Kidney glomerular epithelial cell (primary cell): ENCODE measurements at places on chromosomes 5 and 9.

DNA sequence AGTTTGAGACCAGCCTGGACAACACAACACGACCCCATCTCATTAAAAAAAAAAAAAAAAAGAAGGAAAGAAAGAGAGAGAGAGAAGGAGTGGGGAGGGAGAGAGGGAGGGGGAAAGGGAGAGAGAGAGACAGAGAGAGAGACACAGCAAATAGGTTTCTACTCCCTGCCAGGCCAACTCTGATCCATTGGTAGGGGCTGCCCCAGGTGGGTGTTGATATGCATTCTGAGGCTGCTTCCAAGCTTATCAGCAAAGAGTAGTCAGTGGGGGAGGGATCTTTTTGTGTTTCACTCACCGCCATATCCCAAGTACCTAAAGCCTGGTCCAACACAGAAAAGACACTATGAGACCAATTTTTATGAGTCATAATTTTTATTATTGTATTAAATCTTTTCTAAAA, 57.0 kb upstream of the SAP30L start:
- no peak for DNase-seq

- peak; percentile 32 for DNase-seq
Measured at GRCh38 chr9:116693233-116693731, 6.2 kb downstream of the TRIM32 start.

GRCh38 chr9:36788534-36788933, 215.8 kb downstream of the MELK start:
- DNase-seq = no peak

DNA sequence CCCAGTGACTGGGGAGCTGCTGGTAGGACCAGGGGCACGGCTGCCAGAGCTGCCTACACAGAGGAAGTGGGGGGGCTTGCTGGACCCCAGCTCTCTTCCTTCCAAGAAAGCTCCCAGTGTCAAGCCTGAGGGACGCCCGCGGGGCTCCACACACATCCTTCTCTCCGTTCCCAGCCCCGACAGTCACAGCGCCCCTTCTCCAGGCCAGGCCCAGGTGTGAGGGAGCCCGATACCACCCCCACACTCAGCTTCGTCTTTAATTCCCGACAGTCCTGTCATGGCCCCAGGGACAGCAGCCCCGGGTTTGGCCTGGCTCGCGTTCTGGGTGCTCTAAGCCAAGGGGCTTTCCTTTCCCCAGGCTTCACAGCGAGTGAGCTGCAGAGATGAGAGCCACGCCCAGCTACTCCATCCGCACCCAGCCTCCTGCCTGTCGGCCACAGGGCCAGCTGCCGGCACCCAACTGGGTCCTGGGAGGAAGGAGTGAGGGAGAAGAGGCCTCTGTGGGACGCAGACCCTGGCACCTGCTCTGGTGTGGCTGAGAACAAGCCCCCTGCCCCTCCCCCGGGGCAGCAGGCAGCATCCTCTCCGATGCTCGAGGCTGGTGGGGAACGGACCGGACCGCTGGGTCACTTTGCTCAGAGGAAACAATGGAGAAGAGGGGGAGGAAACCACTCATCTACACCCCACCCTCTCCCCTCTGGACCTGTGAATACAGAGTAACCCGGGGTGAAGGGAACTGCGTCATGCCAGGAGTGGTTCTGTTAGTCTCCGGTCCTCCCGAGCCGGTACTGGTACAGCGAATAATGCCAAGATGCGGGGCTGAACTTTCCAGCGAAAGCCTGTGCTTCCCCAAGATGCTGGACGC, 53.9 kb upstream of the PHYKPL start:
- DNase-seq = no peak

DNA sequence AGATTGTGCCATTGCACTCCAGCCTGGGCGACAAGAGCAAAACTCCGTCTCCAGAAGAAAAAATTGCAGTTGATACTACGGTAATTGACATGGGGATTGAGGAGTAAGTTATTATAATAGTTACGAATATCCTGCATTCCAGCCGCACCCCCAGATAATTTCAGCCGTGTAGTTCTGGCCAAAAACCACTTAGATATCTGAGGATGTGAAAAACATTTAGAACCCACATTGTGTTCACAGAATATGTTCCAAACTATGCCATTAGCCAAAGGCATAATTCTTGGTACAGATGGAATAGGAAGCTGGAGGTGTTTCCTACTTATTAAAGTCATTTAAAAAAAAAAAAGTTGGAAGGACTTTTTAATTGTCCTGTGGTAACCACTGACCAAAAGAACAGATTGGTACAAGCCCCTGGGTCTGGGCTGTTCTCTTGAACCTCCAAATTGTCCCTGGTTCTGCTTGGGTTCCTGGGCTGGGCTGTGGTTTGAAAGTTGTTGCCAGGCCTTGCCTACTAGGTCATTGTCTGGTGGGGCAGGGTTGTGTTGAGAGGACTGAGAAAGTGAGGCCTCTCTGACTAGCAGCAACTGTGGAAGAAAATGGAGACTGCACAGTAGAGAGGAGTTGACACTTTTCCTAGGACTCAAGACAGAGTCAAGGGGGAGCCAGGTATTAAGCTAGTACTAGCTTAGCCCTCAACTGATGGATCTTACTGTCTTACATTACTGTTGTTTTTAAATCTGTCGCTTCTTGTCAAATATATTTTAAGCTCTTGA, 198.8 kb downstream of the NR3C1 start:
- no peak for DNase-seq

GRCh38 chr5:50694027-50694590, 27.7 kb downstream of the PARP8 start:
- DNase-seq = no peak

GRCh38 chr9:96554801-96555566, 64.7 kb downstream of the CDC14B start:
- no peak for DNase-seq

GRCh38 chr5:3375586-3376311, 219.9 kb upstream of the IRX1 start:
- DNase-seq = no peak
